ENCODE measurements at places on chromosomes 16 and 17.
A peak's percentile ranks its signal among the peaks of the same experiment; 100 is the strongest.

DNA sequence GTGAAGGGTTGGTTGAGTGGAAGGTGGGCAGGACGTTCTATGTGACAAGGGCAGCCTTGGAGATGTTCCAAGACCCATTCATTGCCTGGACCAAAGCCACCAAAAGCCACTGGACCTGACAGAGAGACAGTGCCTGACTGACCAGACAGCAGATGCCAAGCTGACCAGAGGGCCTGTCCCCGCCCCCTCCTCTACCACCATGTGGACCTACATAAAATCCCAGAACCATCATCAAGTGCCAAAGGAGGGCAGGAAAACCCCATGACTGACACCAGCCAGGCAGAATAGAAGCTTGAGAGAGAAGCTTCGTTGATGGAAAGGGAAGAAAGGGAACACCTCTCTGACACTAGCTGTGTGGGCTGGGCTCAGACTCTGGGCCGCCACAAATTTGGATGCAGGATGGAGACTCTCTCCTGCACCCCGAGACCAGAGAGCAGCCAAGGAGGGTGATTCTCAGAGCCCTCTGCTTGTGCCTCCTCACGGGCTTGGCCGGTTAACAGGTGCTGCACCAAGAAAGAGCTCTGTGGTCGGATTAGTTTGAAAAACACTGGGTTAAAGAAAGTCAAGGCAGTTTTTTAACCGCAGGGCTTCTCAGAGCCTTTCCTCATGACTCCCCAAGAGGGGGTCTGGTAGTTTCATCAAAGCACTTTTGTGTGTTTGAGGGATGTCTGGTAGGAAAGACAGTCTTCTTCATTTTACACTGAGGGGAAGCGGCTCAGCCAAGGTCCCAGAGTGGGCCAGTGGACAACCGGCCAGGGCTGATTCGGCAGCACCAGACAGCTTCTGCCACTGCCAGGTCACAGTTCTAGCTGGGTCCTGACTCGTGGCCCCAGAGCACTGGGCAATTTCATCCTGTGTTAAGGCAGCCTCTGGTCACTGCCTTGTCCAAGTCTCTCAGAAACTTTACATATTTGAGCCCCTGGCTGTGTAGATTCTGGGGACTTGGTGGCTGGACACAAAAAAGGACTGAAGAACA is 1.7 kb downstream of the TNFRSF13B start:
- DNase-seq, result no peak

DNA sequence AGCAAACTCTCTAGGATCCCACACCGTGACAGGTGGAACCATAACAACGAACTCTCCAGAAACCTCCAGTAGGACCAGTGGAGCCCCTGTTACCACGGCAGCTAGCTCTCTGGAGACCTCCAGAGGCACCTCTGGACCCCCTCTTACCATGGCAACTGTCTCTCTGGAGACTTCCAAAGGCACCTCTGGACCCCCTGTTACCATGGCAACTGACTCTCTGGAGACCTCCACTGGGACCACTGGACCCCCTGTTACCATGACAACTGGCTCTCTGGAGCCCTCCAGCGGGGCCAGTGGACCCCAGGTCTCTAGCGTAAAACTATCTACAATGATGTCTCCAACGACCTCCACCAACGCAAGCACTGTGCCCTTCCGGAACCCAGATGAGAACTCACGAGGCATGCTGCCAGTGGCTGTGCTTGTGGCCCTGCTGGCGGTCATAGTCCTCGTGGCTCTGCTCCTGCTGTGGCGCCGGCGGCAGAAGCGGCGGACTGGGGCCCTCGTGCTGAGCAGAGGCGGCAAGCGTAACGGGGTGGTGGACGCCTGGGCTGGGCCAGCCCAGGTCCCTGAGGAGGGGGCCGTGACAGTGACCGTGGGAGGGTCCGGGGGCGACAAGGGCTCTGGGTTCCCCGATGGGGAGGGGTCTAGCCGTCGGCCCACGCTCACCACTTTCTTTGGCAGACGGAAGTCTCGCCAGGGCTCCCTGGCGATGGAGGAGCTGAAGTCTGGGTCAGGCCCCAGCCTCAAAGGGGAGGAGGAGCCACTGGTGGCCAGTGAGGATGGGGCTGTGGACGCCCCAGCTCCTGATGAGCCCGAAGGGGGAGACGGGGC is 1.3 kb downstream of the SPN start:
- peak; percentile 78 for DNase-seq

- DNase-seq, result peak; percentile 68
Observed at GRCh38 chr17:75315541-75316243, 26.5 kb upstream of the SLC25A19 start.

GRCh38 chr16:19528666-19529065 is 4.9 kb downstream of the CCP110 start:
- no peak for DNase-seq

DNA sequence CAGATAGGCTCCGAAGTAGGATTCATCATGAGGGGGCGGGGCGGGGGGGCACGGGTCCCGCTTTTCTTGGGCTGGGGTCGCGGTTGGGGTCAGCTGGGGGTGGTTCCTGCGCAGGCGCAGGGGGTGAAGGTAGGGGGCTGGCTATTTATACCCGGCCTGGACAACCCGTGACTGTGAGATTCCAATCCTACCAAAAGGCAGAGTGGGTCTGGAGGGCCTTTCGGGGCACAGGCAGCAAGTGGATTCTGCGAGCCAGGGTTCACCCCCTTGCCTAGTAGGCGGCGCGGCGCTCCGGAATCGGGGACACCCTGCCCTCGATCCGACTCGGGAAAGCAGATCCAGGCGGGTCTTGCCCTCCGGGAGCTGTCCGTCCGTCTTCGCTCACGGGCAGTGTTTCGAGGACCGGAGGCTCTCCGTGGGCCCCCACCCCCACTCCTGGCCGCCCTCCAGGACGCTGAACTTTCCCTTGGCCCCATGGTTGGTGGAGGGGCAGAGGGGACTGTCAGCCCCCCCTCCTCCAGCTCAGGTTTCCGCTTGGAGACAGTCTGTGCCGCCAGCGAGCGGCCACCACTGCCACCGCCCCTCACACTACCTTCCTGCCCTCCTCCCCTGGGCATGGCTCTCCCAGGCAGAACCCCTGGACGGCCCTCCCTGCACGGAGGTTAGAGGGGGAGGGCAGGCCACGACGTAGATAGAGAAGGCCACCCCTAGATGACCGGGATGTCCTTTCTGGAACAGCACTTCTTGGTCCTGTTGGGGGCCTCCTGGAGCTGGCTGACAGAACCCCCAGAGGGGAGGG is 634 bp downstream of the SLC2A4 start:
- no peak for DNase-seq

- DNase-seq, result no peak
Observed at GRCh38 chr17:66448026-66448639, 145.7 kb downstream of the PRKCA start.

- DNase-seq, result peak; percentile 92
Observed at GRCh38 chr17:63701868-63702720, 2.2 kb upstream of the LIMD2 start.

- peak; percentile 51 for DNase-seq
Observed at GRCh38 chr17:17416007-17416399, 60.8 kb upstream of the MED9 start.

DNA sequence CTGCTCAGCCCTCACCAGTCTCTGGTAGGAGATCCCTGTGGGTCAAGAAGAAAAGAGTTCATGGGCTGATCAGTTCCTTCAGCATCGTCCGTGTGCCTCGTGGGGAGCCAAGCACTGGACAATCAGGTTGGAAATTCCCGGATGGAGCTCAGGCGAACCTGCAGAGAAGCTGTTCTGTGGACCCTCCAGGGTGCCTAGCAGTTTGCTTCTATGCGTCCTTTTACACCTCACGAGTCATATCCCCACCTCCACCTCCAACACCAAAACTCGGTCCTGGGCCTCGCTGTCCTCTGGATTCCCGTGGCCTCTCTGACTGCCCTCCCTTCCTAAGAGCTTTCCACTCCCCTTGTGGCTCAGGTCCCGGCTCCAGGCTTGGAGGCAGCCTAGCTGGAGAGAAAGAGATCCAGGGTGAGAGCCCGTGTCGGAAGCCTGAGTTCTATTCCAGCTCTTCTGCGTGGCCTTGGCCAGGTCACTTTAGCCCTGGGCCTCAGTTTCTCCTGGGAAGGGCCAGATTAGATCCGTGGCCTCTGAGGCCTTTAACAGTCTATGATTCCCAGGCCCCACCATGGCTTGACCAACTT is 26.2 kb upstream of the PIK3R6 start:
- no peak for DNase-seq

GRCh38 chr16:77696149-77696548 is 26.2 kb upstream of the NUDT7 start:
- no peak for DNase-seq

DNA sequence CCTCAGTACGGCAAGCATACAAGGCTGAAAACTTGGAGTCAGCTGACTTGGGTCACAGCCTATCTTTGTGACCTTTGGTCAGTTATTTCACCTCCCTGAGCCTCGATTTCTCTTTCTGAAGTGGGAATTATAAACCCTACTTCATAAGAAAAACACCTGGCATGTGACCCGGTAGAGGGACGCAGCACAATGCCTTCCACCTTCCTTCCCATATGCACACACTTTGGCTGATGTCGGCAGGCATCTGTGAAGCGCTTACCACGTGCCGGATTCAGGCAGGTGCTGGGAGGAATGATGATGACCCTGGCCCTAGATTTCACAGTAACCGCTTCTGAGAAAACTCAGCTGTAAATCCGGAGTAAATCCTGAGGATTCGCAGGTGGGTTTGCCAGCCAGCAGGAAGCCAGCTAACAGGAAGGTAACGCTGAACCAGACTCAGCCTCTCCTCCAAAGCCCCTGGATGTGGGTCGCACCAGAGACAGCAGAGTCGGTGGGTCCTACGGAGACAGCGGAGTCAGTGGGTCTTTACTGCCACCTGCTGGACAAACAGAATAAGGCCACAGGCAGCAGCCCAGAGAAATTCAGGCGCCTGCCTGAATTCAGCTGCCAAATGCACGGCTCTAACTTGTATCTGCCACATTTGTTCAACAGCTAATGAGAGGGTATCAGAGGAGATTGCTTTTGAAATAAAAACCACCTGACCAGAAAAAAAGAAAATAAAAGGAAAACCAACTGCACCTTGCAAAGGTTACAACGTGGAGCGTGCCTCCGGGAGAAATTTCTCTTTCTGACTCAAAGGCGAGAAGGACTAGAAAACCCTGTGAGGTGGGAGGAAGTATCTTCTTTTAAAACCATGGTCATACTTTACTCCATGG is 16.6 kb downstream of the COPRS start:
- DNase-seq, result peak; percentile 71

DNA sequence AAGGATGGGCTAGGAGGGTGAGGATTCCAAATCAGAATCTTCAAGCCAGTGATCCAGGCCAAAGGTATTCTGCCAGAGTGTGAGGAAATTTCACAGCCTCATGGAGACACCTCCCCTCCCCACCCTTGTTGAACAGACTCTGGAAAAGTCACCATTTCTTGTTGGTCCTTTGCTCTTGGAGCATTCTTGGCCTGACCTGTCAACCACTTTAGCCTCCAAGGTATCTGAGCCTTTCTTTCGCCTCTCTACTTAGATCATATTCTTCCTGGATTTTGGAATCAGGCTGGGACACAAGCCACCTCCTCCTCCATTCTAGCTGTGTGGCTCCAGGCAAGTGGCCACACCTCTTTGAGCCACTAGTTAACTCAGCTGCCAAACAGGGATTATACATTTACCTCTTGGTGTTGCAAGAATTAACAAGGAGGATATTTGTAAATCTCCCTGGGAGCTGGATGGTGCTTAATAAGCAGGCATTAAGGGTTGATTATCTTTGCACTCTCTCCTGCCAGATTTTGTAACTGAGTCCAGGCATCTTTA is 193.5 kb downstream of the WWOX start:
- DNase-seq, result no peak

- no peak for DNase-seq
Observed at GRCh38 chr17:6476076-6476809, 32.0 kb downstream of the PIMREG start.

GRCh38 chr17:81404558-81405165 is 9.4 kb downstream of the BAHCC1 start:
- no peak for DNase-seq

DNA sequence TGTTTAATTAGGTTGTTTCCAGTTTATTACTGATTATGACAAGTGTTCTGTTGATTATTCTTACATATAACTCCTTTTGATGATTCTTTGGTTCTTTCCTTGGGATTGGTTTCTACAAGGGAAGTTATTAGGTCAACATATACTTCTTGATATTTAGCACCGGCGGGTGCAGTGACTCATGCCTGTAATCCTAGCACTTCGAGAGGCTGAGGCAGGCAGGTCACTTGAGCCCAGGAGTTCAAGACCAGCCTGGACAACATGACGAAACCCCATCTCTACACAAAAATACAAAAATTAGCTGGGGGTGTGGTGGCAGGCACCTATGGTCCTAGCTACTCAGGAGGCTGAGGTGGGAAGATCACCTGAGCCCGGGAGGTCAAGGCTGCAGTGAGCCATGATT is 120.2 kb upstream of the HAS3 start:
- no peak for DNase-seq

- DNase-seq, result no peak
Observed at GRCh38 chr17:4233668-4234258, 30.0 kb downstream of the ANKFY1 start.

Measured in activated CD8-positive, alpha-beta T cell treated with anti-CD3 and anti-CD28 coated beads for 36 hours (primary cell).